ENCODE measurements at places on chromosomes 16 and 17.

DNA sequence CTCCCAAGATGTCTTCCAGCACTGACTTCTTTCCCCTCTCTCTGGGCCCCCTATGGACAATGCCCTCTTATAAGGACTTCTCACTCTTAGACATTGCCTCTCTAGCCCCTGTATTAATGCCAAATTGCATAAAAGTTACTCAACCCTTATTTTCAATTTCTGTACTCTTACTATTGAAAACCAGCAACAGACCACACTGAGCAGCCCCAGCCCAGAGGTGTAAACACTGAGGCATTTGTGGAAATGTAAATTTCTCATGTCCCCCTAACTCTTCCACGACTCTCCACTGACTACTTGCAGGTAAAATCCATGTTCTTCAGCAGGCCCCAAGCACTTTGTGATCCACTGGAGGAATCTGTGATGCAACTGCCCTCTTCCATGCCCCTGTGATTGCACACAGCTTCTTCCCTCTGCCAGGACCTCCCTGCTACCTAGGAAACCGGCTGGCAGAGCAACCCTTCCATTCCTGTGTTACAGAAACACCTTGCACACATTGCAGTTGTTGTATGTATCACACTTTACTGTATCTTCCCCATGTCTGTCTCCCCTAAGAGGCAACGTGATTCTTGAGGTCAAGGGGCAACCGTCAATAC is 4.4 kb downstream of the N4BP1 start:
- no peak for DNase-seq

GRCh38 chr17:34730816-34731215 is 151.4 kb downstream of the TMEM132E start:
- no peak for DNase-seq

DNA sequence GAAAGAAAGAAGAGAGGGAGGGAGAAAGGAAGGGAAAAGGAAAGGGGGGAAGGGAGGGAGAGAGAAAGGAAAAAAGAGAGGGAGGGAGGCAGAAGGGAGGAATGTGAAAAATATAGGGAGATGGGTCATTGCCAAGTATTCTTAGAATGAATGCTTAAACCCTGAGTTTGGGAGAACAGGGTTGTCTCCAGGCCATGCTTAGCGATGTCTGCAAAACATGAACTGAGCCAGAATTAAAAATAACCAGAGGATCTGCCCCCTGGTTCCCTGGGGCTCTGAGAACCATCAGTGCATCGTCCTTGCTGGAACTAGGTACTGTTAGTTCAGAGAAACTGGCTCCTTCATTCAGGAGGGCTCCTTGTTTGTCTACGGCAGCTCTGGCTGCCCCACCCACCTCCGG is 170.4 kb downstream of the IRX5 start:
- no peak for DNase-seq

DNA sequence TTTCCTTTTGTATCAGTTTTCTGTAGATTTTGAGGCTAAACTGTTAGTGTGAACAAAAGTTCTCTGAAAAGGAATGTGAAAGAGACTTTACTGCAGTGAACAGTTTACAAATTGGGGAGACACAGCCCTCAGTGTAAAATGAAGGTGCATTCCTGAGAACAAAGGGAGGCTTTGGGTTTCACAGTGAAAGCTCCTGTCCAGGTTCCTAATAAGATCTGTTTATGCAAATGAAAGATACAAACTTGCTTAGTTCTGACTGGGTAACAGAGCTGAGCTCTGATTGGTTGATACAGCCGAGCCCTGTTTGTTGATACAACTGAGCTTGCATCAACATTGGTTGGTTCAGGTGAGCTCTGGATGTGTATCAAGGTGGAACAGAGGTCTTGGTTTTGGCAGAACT is 8.3 kb upstream of the CDRT15 start:
- no peak for DNase-seq

- no peak for DNase-seq
Measured at GRCh38 chr16:3769942-3770341, 52.6 kb upstream of the TRAP1 start.

DNA sequence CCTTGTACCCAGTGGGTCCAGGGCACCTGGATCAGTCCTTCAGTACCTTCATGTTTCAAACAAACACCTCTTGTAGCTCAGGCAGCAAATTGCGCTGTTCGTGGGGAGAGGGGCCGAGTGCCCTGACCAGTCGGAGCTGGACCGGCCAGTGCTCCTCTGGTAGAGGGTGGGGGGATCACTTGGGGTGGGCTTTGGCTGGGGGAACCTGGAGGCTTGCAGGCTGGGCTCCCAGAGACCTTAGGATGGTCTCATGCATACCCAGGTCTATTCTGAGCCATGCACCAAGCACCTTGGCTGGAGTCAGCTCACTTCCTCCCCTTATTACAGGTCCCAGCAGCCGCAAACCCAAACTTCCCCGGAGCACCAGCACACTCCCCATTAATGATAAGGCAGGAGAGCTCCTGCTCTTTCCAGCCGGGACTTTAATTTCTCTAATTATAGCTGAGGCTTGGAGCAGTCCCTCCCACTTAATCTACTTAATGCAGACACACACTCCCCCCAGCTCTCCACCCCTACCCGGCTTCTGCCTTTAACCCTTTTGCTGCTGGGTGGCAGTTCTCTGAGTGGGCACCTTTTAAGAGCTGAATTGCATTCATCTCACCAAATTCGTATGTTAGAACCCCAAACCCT is 26.3 kb upstream of the MGAT5B start:
- no peak for DNase-seq

GRCh38 chr16:85507342-85507741 is 105.8 kb upstream of the GSE1 start:
- DNase-seq: no peak

GRCh38 chr17:28326114-28326513 is 7.1 kb downstream of the TMEM97 start:
- DNase-seq: no peak

- DNase-seq: no peak
Measured at GRCh38 chr17:15475631-15476354, 8.4 kb upstream of the CDRT4 start.

DNA sequence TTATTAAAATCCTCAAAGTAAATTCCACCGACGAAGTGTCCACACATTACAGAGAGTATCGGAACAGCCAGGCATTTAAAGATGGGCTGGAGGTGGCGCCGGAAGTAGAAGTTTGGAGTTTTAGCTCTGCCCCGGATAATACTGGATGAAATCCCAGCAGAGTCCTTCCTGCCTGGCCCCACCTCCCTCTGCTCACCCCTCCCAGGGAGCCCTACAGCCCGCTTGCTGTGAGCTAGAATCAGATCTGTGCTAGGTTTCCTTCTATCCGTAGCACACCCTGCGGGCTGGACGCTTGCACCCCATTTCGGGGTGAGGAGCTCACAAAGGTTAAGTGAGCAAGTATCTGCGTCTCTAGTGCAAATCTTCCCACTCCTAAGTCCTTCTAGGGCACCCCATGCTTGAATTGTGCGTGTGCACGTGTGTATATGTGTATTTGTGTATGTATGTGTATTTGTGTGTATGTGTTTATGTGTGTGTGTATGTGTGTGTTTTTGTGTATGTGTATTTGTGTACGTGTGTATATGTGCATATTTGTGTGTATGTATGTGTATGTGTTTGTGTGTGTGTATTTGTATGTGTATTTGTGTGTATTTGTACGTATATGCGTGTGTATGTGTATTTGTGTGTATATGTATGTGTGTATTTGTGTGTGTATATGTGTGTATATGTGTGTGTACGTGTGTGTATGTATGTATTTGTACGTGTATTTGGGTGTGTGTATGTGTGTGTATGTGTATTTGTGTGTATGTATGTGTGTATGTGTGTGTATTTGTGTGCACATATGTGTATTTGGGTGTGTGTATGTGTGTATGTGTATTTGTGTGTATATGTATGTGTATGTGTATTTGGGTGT is 61.4 kb downstream of the HAPSTR1 start:
- no peak for DNase-seq

DNA sequence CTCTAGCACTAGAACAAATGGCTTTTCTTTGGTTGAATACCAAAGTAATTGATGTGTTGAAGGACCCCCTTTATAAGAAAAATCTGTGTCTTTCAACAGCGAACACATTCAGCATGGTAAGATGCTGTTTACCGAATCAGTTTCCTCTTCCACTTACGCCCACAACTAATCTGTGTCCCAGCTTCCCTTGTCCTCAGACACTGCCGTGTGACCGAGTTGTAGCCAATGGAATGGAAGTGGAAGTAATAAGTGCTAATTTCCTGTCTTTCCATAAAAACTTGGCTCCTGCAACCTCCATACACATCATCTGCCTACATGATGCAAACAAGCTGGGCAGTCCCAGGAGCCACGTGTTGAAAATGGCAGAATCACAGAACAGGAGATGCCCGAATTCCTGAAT is 10.4 kb downstream of the CDIPT start:
- DNase-seq: no peak

DNA sequence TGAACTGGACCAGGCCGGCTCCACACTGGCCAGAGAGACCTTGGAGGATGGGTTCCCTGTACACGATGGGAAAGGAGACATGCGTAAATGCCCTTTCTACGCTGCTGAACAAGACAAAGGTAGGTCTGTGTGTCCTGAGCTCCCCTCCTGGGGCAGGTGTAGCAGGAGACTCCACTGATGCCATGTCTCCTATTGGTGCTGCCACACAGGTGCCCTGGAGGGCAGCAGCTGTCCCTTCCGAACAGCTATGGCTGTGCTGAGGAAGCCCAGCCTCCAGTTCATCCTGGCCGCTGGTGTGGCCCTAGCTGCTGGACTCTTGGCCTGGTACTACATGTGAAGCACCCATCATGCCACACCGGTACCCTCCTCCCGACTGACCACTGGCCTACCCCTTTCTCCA is 29.2 kb downstream of the CDIP1 start:
- no peak for DNase-seq

DNA sequence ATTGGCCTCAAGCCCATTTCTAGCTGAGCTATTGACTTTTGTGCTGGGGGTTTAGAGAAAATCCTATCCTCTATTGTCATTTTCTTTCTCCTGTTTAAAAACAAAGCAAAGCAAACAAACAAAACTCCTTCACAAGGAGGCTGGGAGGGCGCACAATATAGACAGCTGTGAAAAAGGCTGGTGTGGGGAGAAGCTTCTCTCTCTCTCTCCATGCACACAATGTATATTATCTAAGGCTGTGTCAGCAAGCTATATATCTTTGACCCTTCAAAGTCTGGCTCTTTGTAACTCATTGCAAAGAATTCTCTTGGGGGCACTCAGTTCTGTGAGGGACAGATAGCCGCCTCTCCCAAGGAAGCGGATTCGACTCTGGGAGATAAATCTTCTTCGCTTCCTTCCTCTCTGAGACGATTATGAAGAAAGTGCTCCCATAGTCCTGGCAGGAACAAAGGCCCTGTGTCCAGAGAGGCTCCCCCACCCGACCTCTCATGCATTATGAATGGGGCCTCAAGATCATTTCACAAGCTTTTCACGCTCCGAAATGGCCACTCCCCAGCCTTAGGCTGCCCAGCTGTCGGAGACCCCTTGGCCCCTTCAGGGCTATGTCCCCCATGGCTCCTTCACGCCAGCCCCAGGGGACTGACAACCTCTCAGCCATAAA is 33.2 kb upstream of the MEAK7 start:
- DNase-seq: no peak

- no peak for DNase-seq
Measured at GRCh38 chr16:88341551-88342290, 41.0 kb upstream of the ZNF469 start.

DNA sequence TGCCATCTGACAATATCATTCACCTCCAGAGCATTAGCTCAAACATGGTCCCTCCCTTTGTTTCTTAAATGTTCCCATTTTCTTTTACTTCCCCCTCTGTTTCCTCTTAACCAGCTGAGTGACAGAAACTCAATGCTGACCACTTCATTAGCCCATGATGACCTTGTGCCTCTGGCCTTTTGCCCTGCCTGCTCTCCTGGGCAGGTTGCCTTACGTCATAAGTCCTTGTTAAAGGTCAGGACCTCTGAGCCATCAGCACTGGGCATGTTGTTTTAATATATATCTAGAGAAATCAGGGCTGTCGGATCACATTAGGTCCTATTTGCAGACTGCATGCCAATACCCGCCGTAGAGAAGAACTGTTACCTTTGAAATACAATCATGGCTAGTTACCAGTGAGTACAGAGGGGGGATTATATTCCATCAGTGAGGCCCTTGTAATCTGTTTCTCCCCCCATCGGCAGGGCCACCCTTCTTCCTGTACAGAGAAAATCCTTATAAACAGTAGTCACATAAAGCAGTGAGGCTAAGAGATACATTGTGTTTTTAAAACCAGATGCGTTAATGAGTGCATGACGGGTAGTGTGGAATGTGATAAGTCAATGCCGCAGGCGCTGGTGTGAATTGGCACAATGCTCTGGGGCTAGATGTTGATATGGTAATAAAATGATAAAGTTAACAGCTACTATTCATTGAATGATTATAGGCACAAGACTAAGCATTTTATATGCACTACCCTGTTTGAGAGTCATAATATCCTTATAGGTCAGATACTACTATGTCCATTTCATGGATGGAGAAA is 94.3 kb upstream of the ZFHX3 start:
- no peak for DNase-seq

DNA sequence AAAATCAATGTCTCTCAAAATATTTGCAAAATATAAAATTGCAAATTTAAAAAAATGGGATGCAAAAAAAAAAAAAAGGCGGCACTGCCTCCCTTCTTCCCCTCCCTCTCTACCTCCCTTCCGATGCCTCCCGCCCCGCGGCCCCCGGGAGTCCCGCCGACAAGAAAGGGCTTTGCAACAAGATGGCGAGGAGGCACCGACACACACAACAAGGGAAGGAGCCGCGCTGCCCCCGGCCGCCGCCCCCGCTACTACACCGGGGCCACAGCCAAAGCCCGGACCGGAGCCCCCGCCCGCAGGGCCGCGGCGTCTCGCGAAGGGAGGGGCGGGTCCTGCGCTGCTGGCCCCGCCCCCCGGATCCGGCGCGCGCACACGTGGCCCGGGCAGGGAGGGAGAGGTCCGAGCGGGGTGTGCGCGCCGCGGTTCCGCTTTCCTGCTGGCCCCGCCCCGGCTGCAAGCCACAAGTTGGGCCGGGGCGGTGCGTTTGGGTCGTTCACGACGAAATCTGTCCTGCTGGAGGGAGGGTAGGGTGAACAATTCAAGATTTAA is at the start of gene MNT:
TSS of gene MNT (minus strand) at position 184 of the 549 bp plus-strand sequence. CDS start 348 bp downstream, outside the sequence.
- DNase-seq: peak; percentile 99

GRCh38 chr16:87895641-87896141 is 26.4 kb upstream of the SLC7A5 start:
- DNase-seq: peak; percentile 62

GRCh38 chr16:59484833-59485516 is 750.9 kb upstream of the GOT2 start:
- no peak for DNase-seq

GRCh38 chr17:72270273-72270924 is 149.6 kb downstream of the SOX9 start:
- no peak for DNase-seq

DNA sequence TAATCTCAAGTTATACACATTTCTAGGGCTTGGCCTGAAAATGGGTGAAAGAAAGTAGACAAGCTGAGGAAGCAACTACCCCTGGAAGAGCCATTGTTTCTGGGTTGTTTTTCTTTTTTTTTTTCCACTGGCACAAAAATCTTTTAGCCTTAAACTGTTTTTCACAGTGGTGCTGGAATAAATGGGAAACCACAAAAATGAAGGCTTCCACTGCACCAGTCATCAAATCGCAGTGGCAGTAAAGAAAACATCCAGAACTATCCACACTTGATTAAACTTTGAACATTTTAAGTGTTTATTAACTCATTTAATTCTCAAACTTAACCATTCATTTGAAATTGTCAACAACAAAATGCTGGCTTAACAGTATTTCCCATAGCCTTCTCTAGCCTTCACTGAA is 14.3 kb downstream of the CMTM4 start:
- DNase-seq: no peak
